Hepatocyte (in vitro differentiated cells): ENCODE measurements at places on chromosomes 16 and 17.
A peak's percentile ranks its signal among the peaks of the same experiment; 100 is the strongest.

GRCh38 chr16:19307587-19308241 lies 22.2 kb downstream of the CLEC19A start:
- DNase-seq: no peak

GRCh38 chr16:82432261-82432660 lies 194.5 kb upstream of the CDH13 start:
- peak; percentile 5 for DNase-seq

DNA sequence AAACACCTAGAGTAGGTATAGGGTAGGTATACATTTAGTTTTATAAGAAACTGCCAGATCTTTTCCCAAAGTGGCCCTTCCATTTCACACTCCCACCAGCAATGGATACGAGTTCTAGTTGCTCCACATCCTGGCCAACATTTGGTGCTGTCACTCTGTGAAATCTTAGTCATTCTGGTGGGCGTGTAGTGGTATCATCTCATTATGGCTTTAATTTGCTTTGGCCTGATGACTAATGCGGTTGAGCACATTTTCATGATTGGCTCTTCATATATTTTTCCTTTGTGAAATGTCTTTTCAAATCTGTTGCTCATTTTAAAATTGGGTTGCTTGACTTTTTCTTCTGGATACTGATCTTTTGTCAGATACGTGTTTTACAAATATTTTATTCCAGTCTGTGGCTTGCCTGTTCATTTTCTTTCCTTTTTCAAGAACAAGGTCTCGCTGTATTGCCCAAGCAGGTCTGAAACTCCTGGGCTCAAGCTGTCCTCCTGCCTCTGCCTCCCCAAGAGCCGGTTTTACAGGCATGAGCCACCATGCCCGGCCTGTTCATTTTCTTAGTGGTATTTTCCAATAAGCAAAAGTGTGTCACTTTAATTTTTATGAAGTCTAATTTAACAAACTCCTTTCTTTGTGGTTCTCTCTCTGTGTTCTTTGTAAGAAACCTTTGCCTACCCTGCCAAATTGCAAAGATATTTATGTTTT lies 192.4 kb downstream of the SEC14L1 start:
- DNase-seq: no peak

DNA sequence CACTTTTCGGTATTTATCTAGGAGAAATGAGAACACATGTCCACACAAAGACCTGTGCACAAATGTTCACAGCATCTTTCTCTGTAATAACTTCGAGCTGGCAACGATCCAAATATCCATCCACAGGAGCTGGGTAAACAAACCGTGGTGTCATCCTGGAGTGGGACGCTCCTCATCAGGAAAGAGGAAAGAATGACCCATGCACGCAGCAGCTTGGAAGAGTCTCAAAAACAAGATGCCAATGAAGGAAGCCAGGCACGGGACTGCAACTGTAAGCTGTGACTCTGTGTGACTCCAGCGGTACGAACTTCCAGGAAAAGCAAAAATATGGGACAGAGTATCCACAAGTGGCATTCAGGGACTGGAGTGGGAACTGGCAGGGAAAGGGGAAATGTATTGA lies 36.7 kb upstream of the CIBAR2 start:
- DNase-seq: no peak

DNA sequence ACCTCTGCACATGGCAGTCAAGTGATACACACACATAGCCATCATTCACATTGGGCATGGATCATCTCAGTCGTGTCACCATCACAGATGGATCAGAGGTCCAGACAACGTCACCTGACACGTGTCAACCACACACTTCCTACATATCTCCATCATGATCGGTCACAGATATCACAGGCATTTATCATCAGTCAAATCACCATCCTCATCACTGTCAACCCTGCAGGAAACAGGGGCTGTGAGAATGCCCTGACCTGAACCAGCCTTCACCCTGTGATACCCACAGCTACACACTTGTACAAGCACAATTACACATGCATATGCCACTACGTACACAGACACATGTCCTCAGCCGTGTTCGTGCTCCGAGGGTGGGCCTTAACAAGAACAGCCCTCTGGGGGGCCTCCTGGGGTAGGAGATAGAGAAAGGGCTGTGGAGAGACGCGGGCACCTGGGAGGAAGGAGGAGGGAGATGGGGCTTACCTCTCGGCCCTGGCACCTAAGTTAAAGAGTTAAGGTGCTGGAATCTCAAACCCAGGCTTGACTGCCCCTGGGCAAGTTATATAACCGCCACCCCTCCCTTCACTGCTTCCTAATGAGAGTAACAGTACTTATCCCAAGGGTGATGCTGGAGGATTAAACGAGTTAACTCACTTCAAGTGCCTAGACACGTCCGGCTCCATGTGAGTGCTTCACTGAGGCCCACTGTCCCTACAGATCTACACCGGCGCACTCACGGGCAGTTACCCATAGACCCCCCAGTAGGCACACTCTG lies 1.1 kb downstream of the SLC12A4 start:
- no peak for DNase-seq

GRCh38 chr17:72580321-72581127 lies 459.7 kb downstream of the SOX9 start:
- DNase-seq: peak; percentile 82

GRCh38 chr16:3530371-3530914 lies 29.6 kb downstream of the CLUAP1 start:
- no peak for DNase-seq

- DNase-seq: no peak
Measured at GRCh38 chr16:84360170-84360569, 8.2 kb upstream of the ATP2C2 start.

GRCh38 chr17:56880133-56880532 lies 33.7 kb downstream of the TRIM25 start:
- DNase-seq: no peak

DNA sequence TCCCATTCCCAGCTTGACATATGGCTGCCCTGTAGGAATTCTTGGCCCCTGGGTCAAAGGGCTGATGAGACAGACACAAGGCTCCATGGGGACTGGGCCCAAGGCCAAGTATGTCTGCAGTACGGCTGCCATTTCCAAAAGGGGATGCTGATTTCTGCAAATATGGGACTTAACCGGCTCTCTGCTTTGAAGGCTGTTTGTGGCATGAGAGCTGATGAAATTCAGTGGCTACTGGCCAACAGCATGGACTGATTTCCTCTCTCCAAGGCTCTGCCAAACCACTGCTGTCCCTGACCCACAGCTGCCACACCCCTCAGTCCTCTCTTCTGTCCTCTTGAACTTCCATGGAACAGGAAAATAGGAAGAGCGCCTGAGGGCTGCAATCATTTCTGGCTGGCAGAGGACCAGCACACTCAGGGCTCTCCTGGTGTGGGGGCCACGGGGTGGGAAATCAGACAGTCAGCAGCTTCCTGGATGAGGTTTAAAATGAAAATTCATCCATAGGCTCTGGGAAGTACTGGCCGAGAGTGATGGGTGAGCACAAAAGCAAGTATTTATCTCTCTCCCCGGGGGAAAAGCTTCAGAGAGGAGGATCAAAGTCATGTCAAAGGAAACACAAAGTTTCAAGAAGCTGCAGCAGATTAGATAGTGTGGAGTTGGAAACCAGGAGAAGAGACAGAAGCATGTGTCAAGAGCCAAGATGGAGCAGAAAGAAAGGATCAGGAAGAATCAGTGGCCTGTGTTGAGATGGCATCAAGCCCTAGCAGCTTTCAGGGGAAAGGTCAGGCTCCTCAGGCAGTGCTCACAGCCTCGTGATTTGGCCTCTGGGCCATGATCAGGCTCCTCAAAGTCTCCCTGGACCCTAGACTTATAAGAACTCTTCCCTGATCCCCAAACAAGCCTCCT lies 64.1 kb upstream of the SREBF1 start:
- DNase-seq: peak; percentile 66

DNA sequence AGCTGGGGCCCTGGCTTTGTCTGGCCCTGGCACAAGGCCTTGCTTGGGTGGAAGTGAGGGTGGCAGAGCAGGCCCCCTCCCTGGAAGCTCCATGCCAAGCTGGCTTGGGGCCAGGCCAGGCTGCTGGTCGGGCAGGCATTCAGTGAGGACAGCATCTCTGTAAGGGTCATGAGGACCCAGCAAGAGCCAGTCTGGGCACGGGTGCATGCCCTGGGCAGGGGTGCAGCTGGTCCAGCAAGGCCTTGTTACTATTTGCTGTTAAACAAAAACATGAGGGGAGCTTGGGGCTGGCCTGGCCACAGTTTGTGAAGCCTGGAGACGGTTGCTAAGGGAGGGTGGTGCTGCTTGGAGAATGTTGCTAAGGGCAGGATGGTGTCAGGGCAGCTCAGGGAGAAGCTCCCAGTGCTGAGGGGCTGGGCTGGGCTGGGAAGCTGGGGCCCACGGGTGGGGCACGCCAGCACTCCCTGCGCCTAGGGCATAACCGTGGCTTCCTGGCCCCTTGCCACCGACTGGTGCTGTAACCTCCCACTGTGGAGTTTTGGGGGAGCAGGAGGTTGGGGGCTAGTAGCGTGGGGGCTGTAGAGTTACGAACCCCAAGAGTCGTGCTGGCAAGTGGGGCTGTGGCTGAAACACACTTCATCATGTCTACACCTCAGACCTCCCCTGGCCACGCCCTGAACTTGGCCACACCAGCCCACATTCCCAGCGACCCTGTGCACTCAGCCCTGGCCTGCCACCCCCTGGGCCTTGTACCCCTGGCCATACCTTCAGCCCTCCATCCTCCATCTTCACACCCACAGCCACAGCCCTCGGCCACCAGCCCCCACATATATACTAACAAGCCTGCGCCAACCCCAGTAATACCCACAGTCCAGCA lies 1.6 kb downstream of the TPPP3 start:
- DNase-seq: no peak

DNA sequence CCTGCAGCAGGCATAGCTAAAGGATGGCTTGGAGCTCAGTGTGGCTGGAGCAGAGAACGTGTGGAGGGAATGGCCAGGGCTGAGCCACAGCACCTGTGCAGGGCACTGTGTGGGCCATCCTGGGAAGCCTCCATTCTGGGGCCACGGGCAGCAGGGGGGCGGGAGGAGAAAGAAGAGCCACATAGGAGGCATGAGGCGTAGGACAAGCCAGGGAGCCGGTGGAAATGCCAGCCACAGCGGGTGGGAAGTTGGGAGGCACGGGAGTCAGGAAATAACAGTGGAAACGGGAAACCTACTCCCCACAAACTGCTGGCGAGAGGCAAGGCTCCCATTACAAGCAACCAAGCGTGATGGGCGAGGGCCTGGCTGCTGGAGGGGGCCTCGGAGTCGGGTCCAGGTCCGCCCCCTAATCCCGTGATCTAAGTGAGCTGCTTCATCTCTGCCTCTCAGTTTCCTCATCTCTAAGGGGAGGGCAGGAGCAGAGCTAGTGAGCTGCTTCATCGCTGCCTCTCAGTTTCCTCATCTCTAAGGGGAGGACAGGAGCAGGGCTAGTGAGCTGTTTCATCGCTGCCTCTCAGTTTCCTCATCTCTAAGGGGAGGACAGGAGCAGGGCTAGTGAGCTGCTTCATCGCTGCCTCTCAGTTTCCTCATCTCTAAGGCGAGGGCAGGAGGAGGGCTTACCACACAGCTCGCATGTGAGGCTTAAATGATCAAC lies 104.9 kb downstream of the ADCY9 start:
- no peak for DNase-seq

GRCh38 chr17:14204084-14204483 lies 32.6 kb downstream of the CDRT15 start:
- DNase-seq: no peak

GRCh38 chr17:57512258-57512657 lies 232.8 kb downstream of the CCDC182 start:
- no peak for DNase-seq

DNA sequence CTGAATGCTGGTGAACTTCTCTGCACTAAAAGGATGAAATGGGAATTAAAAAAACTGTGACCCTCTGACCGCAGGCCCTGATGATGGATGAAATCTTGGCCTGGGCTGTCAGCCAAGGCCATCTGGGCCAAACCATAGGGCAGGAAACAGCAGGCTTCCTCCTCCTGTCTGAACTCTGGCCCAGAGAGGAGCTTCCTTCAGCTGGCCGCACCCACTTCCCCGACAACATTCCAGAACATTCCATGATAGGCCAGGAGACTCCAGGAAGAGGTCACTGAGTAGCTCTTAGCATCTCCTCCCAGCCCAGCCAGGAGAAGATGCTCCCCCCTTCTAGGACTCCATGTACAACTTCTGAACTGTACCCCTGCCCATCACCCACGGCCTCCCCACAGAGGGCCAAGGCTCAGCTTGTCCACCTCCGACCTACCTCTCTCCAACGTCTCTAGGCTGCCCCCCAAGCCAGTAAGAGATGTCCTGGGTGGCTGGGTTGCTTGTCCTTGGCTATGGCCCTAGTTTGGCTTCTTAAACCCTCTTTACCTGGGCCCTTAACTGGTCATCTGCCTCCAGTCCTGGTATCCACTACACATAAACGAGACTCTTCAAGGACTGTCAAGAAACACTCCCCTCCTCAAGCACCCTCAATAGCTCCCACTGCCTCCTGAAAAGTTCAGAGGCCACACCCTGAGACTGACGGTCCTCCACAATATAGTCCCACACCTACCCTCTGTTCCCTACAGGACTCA lies 1.7 kb downstream of the RPH3AL start:
- DNase-seq: peak; percentile 69

DNA sequence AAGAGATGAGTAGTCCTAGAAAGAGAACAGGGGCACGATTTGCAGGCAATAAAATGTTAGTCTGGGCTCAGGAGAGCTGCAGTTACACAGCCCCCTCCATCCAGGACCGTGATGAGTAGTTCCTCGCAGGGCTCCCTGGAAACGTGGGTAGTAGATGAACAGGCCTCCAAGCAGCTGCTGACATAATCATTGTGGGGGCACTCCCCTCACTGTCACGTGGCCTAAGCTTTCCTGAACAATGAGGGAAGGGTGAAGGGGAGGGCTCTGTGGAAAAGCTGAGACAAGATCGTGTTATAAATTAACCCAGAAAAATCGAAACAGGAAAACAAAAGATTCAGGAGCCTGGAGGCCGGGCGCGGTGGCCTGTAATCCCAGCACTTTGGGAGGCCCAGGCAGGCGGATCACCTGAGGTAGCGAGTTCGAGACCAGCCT lies 1.3 kb upstream of the PER1 start:
- DNase-seq: peak; percentile 95

DNA sequence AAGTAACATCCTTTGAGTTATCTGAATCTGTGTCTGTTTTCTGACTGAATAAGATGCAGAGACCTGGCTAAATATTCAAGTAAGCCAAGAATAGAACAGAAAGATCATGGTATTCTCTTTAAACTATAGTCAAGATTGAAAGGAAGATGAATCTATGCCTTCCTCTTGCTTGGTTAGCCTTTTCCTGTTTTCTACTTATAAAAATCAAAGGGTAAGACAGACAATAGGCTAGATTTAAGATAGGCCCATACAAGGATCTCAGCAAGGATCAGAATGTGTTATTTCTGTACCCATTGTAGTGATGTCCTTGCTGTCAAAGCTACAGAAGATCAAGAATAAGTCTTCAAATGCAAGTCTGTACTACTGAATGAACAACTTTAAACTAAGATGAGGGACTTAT lies 7.0 kb upstream of the CDR2 start:
- DNase-seq: no peak

DNA sequence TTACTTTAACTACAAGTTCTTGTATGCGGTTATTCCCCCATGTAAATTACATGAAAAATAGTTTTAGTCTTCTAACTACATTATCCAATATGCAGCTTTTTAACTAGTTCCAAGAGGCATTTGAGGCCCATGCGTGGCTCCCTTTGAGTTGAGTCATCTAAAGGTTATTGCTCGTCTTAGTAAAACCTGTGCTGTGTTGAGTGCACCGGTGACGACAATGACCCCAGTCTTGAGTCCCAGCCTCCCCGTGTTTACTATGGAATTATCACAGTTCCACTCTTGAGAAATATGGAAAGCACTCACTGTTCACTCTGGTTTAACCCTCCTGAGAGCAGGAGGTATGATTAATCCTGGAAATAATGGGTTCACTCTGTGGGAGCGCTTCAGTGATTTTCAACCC lies 119.2 kb downstream of the PITPNC1 start:
- DNase-seq: peak; percentile 34
